Effector memory CD8-positive, alpha-beta T cell (primary cell): ENCODE measurements at places on chromosomes 13 and 19.

- DNase-seq = no peak
- H3K27ac ChIP-seq = no peak overlapping the region
- no peaks in the 10 kb centered on the region for H3K36me3 ChIP-seq
Observed at GRCh38 chr13:95368998-95369397, 67.7 kb upstream of the ABCC4 start.

DNA sequence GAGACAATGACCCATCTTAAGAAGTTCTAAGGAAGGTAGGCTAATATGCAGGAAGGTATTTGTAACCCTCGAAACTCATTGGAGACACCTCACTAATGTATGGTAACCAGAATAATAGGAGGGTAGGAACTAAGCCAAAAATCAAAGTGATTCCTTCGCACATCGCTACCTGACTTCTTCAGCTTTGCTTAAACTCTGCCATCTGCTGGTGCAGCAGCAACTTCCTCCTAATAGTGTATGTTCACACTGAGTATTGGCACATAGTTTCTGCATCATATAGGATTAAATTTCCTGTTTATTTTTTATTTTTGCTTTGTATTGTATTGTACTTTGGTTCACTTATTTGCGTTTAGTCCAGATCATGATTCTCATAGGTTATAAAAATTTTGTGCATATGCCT lies 676.2 kb downstream of the GPC5 start:
- no peak overlapping the region for H3K27ac ChIP-seq
- H3K4me1 ChIP-seq = no peaks in the 10 kb centered on the region
- no peaks in the 10 kb centered on the region for H3K27me3 ChIP-seq
- no peaks in the 10 kb centered on the region for H3K36me3 ChIP-seq
- DNase-seq = no peak

DNA sequence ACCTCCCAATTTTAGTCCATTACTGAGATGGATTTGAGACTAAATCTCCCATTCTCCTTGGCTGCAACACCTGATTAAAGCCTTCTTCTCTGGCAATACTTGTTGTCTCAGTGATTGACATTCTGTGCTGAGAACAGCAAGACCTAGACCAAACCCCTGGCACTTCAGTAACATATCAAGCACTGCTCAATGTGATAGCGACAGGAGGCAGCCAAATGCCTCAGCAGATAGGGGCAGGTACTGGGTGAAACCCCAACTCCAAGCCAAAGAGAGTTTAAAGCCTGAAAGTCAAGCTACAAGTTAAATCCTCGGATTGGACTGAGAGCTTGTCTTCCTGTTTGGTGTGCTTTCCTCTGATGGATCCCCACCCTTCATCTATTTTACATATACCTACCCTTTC lies 52.7 kb downstream of the STARD13 start:
- no peak overlapping the region for H3K27ac ChIP-seq
- no peaks in the 10 kb centered on the region for H3K4me1 ChIP-seq
- no peak for DNase-seq
- no peaks in the 10 kb centered on the region for H3K36me3 ChIP-seq

GRCh38 chr13:28624707-28625432 lies 34.1 kb upstream of the POMP start:
- no peak for DNase-seq
- H3K4me1 ChIP-seq = peaks cover 2% of the 10 kb centered on the region
- no peak overlapping the region for H3K27ac ChIP-seq
- no peak overlapping the region for H3K4me3 ChIP-seq
- no peaks in the 10 kb centered on the region for H3K36me3 ChIP-seq

DNA sequence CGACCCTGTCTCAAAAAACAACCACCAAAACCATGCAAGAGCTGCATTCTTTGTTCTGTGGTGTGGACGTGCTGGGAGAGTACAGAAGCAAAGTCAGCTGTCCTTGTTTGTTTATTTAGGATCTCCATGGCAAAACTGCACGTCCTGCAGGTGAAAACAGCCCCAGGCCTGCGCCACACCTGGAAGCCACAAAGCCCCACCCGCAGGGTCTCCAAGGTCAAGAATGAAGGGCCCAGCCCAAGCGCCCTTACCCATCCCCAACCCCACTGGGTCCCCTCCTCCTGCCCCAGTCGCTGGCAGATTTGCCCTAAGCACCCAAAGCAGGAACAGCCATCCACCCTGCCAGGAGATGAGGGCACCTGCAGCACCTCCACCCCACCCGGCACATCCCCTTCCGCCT lies 10.5 kb downstream of the MBD3 start:
- peaks cover 25% of the 10 kb centered on the region for H3K36me3 ChIP-seq
- no peak for DNase-seq
- H3K4me1 ChIP-seq = peaks cover 7% of the 10 kb centered on the region
- H3K27ac ChIP-seq = no peak overlapping the region
- H3K27me3 ChIP-seq = no peaks in the 10 kb centered on the region

DNA sequence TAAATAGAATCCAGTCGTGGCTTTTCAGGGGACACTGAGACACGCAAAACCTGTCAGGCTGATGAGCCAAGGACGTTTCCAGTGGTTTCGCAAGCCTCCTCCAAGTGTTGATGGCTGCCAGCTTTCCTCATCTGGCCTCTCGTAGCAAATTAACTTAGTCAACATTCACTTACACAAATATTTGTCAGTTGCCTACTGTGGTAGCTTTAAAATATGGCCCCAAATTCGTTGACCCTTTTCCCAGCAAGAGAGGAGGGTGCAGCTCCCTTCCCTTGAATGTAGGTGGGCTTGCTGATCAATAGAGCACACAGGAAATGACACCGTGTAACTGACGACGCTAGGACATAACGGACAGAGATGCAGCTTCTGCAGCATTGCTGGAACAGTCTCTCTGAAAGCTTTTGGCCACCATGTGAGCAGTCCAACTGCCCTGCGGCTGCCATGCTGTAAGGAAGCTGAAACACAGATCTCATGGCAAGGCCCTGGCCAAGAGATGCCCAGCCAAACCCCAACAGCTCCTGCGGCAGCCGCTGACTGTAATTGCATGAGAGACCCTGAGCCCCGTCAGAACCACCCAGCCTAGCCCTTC lies 5.5 kb upstream of the RANBP3 start:
- peaks cover 10% of the 10 kb centered on the region for H3K36me3 ChIP-seq
- no peaks in the 10 kb centered on the region for H3K27me3 ChIP-seq
- no peak overlapping the region for H3K27ac ChIP-seq
- DNase-seq = no peak
- H3K4me3 ChIP-seq = peak overlapping the region; percentile 55

DNA sequence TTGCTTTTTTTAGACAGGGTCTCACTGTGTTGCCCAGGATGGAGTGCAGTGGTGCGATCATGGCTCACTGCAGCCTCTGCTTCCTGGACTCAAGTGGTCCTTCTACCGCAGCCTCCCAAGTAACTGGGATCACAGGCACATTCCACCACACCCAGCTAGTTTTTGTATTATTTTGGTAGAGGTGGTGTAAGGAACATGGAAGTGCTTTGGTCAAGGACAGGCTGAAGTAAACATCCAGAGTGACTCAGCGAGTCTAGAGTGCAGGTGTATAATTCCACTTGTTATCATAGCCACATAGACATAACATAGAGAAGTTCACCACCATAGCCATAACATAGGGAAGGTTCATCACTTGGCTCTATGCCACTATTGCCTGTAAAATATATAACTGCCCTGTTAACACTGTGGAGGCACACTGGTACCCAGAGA lies 98.6 kb downstream of the RBM26 start:
- no peak overlapping the region for H3K4me3 ChIP-seq
- no peak for DNase-seq
- H3K4me1 ChIP-seq = no peaks in the 10 kb centered on the region

DNA sequence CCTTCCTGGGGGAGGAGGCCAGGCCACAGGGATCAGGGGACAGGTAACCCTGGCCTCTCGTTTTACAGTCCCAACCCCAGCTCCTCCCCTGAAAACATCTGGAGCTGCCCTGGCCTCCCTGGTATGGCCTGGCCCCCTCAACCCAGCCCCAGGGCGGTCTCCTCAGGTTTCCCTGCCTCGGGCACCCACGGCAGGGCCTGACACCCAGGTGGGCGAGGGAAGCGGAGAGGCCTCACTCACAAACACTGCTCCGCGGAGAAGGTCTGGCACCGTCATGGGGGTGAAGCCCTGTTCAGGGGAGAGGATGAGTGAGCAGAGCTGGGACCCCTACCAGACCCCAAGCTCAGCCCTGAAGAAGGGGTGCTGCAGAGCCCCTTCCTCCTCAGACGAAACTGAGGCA lies 6.5 kb upstream of the CCER2 start:
- H3K27ac ChIP-seq = no peak overlapping the region
- no peak overlapping the region for H3K4me3 ChIP-seq
- peaks cover 7% of the 10 kb centered on the region for H3K36me3 ChIP-seq
- no peak for DNase-seq
- peaks cover 3% of the 10 kb centered on the region for H3K4me1 ChIP-seq

GRCh38 chr13:47546391-47547225 lies 454.5 kb downstream of the SUCLA2 start:
- H3K27me3 ChIP-seq = no peaks in the 10 kb centered on the region
- H3K4me1 ChIP-seq = no peaks in the 10 kb centered on the region
- H3K36me3 ChIP-seq = no peaks in the 10 kb centered on the region

DNA sequence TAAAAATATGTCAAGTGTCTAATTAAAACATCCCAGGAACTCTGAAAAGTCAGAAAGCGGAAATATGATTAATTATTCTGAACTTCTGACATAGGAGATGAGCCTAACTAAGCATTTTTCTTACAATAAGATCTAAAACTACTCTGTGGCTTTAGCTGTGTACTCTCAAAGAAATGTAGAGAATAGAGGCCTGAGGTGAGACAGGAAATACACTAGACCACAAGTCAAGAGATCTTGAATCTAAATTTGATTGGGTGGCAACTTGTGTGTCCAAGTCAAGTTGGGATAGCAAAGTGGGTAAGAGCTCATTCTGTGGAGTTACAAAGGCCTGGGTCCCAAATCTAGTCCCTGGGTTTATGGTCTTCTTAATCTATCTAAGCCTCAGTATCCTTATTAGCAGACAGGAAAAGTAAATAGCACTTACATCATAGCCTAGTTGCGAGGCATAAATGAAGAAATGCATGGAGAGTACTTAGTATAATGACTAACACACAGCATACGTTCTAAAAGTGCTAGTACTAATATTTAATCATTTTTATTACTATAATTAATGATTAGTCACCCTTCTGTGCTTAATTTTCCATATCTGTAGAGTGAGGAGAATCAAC lies 9.4 kb upstream of the LRRC63 start:
- no peak overlapping the region for H3K4me3 ChIP-seq
- H3K27me3 ChIP-seq = no peaks in the 10 kb centered on the region
- peaks cover 37% of the 10 kb centered on the region for H3K4me1 ChIP-seq
- no peak for DNase-seq
- peak overlapping the region; percentile 69 for H3K27ac ChIP-seq

GRCh38 chr13:61654481-61654880 lies 238.8 kb upstream of the PCDH20 start:
- no peaks in the 10 kb centered on the region for H3K27me3 ChIP-seq
- H3K27ac ChIP-seq = no peak overlapping the region
- no peak for DNase-seq
- no peaks in the 10 kb centered on the region for H3K4me1 ChIP-seq
- no peaks in the 10 kb centered on the region for H3K36me3 ChIP-seq

GRCh38 chr13:112443191-112443994 lies 67.2 kb downstream of the SPACA7 start:
- no peaks in the 10 kb centered on the region for H3K4me1 ChIP-seq
- DNase-seq = no peak
- H3K27ac ChIP-seq = no peak overlapping the region
- H3K4me3 ChIP-seq = no peak overlapping the region
- peaks cover 33% of the 10 kb centered on the region for H3K27me3 ChIP-seq

GRCh38 chr19:47820410-47820809 lies 1.3 kb upstream of the CRX start:
- DNase-seq = no peak
- H3K36me3 ChIP-seq = no peaks in the 10 kb centered on the region
- peaks cover 39% of the 10 kb centered on the region for H3K27me3 ChIP-seq
- H3K27ac ChIP-seq = no peak overlapping the region
- peaks cover 2% of the 10 kb centered on the region for H3K4me1 ChIP-seq

GRCh38 chr13:80379245-80379644 lies 38.3 kb upstream of the SPRY2 start:
- no peak for DNase-seq
- H3K4me1 ChIP-seq = peaks cover 3% of the 10 kb centered on the region
- H3K36me3 ChIP-seq = no peaks in the 10 kb centered on the region
- H3K27me3 ChIP-seq = no peaks in the 10 kb centered on the region
- H3K4me3 ChIP-seq = no peak overlapping the region

- no peaks in the 10 kb centered on the region for H3K27me3 ChIP-seq
- DNase-seq = no peak
- peaks cover 3% of the 10 kb centered on the region for H3K4me1 ChIP-seq
- H3K27ac ChIP-seq = peak overlapping the region; percentile 39
- H3K36me3 ChIP-seq = no peaks in the 10 kb centered on the region
Observed at GRCh38 chr13:42083138-42083770, 34.8 kb downstream of the DGKH start.

DNA sequence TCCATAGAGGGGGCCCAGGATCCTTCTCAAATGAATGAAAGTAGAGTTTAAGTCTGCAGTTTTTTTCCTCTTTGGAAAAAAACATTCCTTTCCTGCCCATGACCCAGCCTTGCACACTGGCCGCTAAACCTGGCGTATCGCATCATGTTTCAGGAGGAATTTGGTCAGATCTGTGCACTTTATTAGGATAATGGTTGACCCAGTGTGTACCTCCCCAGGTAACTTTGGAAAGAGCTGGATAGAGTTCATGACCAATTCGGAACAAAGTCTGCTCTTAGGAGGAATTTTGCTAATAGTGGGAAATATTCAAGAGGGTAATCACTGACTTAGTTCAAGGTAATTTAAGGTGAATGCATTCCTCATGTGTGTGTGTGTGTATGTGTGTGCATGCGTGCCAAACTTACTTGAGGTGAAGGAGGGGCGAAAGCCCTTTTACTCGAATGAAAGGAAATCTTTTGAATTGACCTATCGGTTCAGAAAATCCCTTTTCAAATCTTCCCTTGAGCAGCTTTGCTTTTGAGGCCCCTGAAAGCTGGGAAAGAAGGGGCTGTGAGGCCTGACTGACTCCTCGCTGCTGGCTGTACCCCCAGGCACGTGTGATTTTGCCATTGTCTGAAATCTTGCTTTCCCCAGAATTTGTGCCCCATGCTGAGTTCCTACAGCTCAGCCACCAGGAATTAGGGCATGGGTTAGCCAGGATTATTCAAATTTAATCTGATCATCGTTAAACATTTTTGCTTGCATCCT lies 46.3 kb downstream of the SIPA1L3 start:
- H3K27me3 ChIP-seq = no peaks in the 10 kb centered on the region
- H3K4me1 ChIP-seq = no peaks in the 10 kb centered on the region
- peaks cover 3% of the 10 kb centered on the region for H3K36me3 ChIP-seq
- no peak overlapping the region for H3K27ac ChIP-seq

DNA sequence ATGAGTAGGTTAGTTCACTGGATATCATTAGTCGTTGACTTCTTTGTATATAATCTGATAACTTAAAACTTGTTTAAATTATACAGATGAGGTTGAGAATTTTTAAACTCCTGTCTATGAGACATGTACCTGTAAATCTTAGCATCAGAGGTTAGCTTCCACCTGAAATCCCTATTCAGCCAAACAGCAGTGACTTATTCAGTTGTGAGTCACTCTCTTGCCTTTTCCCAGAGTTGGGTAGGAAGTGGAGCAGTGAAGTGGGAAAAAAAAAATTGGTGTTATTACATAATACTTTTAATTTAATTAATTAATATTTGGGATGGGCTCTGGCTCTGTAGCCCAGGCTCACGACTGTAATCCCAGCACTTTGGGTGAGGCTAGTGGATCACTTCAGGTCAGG lies 32.9 kb downstream of the ZNF701 start:
- peak overlapping the region; percentile 6 for H3K27ac ChIP-seq
- H3K4me3 ChIP-seq = peak overlapping the region; percentile 92
- H3K36me3 ChIP-seq = peaks cover 6% of the 10 kb centered on the region
- peaks cover 20% of the 10 kb centered on the region for H3K4me1 ChIP-seq

- H3K4me3 ChIP-seq = peak overlapping the region; percentile 84
- H3K4me1 ChIP-seq = peaks cover 29% of the 10 kb centered on the region
- H3K27ac ChIP-seq = peak overlapping the region; percentile 67
Observed at GRCh38 chr19:6765738-6766356, 1.4 kb downstream of the SH2D3A start.
